ENCODE measurements at places on chromosomes 6 and 20.

- DNase-seq: no peak
These were observed 27.8 kb downstream of the FOXP4 start for GRCh38 chr6:41573985-41574384.

DNA sequence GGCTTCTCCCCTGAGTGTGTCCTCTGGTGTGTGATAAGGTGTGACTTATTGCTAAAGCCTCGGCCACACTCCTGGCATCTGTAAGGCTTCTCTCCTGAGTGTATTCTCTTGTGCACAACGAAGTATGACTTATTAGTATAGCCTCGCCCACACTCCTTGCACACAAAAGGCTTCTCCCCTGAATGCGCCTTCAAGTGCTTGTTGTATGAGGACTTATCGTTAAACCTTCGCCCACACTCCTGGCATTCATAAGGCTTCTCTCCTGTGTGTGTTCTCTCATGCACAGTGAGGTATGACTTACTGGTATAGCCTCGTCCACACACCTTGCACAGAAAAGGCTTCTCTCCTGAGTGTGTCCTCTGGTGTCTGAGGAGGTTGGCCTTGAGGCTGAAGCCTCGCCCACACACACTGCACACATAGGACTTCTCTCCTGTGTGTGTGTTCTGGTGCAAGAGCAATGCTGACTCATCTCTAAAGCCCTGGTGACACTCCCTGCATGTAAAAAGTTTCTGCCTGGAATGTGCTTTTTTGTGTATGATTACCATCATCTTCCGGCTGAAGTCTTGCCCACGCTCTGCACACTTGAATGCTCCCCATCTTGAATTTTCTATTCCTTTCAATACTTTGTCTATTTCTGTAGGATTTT lies 20.4 kb downstream of the ZNF337 start:
- no peak for DNase-seq

GRCh38 chr6:162887981-162888689 lies 160.4 kb downstream of the PACRG start:
- DNase-seq: no peak

GRCh38 chr6:111926731-111927302 lies 53.6 kb upstream of the FYN start:
- no peak for DNase-seq

DNA sequence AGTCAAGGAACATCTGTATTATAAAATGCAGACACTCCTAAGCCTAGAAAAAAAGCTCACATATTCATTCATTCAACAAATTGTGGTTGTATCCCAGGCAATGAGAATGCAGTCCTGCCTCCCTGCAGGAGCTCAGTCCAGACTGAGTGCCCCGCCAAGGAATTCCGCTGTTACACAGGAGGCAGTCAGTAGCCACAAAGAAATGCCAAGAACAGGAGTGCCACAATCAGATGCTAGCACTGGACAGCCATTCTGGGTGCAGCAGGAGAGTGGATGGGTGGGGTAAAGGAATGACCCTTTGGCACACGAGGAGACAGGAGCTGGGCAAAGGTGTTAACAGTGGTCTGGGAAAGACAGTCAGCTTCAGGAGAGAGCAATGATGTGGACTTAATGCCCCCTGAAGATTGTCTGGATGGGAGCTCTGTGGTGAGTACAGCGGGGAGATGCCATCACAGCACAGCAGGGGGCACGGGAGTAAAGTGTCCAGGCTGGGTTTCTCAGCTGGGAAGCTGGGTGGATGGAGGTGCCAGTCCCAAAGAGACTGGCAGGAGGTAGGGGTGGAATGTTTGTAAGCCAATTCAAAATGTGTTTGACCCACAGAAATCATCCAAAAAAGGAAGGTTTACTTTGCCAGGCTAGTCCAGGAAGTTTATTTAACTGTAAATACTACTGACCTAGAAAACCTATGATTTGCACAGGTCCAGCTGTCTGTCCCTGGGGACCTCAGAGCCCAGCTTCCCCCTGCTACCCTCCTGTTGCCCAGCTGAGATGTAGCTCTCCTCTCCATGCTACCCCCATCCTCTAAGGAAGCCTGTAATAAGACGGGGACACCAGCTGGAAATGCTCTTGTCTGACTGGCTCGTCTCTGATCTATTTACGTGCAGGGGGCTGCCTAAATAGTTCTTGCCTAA lies 84.1 kb downstream of the SLC23A2 start:
- no peak for DNase-seq

GRCh38 chr20:18289306-18289705 lies 979 bp downstream of the ZNF133 start:
- no peak for DNase-seq

DNA sequence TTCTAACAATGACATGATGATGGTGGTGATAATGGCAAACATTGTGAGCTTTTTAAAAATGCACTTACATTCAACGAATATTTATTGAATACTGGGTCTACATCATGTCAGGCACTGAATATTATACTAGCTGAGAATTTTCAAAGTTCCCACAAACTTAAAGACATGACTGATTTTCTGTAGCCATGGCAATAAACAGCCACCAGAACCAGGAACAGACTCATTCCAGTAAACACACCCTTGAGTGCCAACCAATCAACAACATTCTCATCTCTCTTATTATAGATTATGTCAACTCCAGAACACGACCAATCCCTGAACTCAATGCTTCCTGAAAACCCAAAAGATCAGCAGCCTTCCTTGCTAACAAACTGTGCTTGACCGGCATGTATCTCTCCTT lies 212.4 kb upstream of the RUNX2 start:
- no peak for DNase-seq

DNA sequence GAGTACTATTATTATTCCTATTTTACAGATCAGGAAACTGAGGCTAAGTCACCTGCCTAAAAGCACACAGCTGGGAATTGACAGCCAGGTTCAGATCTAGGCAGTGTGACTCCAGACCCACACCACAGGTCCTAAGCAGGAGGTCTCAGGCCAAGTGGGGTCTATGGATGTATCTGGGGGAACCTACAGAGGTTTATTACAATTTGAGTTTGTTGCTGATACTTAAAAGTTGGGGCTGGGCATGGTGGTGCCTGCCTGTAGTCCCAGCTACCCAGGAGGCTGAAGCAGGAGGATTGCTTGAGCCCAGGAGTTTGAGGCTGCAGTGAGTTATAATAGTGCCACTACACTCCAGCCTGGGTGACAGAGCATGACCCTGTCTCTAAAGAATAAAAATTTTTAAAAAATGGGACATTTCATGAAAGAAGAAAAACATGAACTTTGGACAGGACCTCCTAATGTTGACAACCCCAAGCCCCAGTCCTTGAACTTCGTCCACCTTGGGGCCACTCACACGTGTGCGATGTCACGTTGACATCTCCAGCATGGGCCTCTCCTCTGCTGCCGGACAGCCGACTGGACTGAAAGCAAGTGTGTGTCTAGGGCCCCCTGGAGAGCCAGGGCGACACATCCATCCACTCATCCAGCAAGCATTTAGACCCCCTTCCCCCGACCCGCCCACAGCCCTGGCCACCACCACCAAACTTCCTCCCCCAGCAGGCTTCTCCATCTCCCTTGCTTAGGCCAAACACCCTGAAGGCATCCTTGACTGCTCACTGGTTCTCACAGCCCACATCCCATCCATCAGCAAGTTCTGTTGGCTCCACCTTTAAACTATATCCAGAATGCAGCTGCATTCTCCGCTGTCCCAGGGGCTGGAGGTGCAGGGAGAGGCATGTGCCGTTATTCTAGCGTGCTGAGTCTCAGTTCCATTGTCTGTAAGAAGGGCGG lies 40.0 kb downstream of the NOL4L start:
- no peak for DNase-seq

DNA sequence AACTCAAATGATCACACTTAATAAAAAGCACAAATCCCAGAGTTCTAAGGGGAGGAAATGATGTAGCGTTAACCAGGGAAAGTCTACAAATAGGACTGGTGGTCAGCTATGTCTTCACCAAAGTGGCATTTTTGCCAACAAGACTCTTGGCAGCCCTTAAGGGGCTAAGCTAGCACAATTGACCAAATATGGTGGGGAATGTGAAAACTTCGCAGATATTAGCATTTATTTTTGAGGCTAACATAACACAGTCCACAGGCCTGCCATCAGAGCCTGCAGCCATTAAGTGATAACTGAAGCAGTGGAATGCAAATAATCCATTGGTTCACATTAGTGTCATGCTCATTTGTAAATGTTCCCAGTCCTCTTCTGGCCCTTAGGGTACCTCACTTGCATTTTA lies 274.6 kb downstream of the FOXC1 start:
- DNase-seq: no peak

GRCh38 chr20:61724376-61724775 lies 341.3 kb downstream of the TAF4 start:
- no peak for DNase-seq

DNA sequence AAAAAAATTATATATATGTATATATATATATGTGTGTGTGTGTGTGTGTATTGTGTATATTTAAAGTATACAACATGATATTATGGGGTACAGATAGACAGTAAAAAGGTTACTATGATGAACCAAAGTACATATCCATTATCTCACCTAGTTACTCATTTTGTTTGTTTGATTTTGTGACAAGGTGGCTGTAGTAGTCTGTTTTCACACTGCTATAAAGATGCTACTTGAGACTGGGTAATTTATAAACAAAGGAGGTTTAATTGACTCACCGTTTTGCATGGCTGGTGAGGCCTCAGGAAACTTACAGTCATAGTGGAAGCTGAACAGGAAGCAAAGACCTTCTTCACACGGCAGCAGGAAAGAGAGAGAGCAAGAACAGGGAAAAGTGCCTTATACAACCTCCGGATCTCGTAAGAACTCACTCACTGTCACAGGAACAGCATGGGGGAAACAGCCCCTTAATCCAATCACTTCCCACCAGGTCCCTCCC lies 30.2 kb upstream of the DACT2 start:
- DNase-seq: no peak

DNA sequence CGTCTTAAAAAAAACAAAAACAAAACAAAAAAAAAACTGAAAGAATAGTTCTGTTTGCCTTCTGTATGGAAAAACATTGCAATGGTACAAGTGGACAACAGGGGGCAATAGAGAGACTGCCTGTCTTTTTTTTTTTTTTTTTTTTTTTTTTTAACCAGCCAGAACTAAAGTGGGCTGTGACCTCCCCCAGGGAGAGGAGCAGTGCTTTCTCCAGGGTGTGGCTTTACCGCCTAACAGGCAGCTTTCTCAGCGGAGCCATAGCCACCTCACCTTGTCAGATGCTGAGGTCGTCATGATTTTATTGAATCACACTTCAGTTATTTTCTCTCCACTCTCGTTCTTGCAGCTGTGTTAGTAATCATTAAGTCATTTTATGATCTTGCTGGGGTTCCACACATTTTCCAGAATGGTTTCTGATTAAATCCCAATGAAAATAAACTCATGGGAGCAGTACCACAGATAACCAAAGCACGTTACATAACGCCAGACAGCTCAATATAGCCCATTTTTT lies 78.4 kb downstream of the GMPR start:
- no peak for DNase-seq

DNA sequence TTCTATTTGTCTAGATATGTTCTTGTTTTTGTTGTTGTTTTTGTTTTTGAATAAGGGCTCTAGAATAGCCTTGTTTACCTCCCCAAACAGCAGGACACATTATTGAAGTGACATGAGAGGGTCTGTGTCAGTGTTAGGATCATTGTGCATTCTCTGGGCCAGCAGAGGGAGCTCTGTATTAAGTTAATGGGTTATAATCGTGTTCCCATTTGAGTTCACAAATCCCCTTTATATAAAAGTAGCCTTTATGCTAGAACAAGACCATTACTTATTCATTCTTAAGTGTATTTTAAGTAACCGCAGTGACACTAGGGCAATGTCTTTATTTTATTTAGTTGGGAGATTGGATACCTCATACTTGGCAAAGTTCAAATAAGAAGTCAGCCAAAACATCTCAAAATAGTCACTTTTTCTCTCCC lies 44.8 kb downstream of the STK4 start:
- DNase-seq: no peak

DNA sequence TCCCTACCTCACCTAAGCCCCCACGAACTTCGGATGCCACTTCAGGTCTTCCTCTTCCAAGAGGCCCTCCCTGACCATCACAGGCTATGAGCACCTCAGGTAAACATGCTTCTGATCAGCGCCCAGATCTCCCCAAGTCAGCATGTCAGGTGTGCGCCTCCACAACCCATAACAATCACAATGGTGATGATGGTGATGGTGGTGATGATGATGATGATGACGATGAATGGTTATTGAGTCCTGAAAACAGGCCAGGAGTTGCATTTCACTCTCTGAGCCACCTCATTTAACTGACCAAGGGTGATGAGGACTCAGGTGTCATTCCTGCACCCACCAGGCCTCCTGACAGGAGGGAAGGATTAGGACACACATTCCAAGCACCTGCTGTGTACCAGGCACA lies 426.6 kb upstream of the SULF2 start:
- DNase-seq: no peak

GRCh38 chr20:35434085-35435005 lies 3.7 kb downstream of the GDF5 start:
- DNase-seq: no peak

DNA sequence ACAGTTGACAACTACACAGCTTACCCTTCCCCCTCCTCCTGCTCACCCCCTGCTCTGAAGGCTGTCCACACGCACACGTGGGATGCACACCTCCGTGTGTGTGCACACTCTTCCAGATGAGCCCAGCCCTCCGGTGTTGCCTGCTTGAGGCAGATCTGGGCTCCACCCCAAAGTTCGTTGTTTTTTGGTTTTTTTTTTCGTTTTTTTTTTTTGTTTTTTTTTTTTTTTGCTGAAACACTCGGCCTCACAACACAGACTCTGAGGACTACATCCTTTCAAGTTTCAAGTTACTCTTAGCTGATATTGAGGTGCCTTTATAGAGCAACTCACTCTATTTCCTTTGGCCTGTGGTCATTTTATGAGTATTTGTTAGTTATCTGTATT lies 88.2 kb downstream of the RREB1 start:
- no peak for DNase-seq

- DNase-seq: no peak
These were observed 20.2 kb upstream of the MRPS18A start for GRCh38 chr6:43707767-43708166.

DNA sequence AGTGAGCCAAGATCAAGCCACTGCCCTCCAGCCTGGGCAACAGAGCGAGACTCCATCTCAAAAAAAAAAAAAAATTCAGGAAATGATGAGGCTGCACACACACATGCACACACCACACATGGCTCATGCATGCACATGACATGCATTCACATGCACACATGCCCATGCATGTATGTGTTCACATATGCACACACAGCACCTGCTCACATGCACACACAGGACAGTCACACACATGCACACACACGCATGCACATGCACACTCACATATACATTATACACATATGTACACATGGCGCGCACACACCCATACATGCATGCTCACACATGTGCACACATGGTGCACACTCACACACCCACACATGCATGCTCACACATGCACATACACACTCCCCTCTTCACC lies 22.5 kb downstream of the RIPOR3 start:
- DNase-seq: no peak

DNA sequence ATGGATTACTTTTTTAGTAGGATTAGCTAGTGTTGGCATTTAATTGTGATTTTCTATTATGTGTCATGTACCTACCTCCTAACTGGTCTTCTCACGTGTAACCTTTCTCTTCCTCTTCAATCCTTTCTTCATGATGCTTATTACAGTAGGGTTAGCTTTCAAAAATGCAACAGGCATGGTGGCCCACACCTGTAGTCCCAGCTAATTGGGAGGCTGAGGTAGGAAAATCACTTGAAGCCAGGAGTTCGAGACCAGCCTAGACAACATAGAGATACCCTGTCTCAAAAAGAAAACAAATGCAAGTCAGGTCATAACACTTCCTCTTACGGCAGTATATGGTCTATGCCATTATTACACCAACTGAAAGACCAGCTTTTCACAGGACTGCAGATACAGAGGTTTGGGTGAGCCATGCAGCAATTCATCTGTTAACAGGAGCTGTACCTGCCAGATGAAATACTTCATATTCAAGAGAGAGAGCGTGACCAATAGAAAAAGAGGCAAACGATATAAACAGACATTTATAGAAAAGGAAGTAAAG lies 195.0 kb downstream of the TMEM242 start:
- DNase-seq: no peak
